ENCODE measurements at places on chromosomes 6 and 20.

- DNase-seq = peak; percentile 31
Measured at GRCh38 chr6:137025786-137026730, 18.7 kb downstream of the IL20RA start.

- DNase-seq = no peak
Measured at GRCh38 chr6:150720774-150721233, 121.1 kb downstream of the PLEKHG1 start.

- no peak for DNase-seq
Measured at GRCh38 chr6:119346936-119347335, 2.6 kb downstream of the MAN1A1 start.

- peak; percentile 83 for DNase-seq
Measured at GRCh38 chr6:34132486-34133185, 13.3 kb downstream of the GRM4 start.

DNA sequence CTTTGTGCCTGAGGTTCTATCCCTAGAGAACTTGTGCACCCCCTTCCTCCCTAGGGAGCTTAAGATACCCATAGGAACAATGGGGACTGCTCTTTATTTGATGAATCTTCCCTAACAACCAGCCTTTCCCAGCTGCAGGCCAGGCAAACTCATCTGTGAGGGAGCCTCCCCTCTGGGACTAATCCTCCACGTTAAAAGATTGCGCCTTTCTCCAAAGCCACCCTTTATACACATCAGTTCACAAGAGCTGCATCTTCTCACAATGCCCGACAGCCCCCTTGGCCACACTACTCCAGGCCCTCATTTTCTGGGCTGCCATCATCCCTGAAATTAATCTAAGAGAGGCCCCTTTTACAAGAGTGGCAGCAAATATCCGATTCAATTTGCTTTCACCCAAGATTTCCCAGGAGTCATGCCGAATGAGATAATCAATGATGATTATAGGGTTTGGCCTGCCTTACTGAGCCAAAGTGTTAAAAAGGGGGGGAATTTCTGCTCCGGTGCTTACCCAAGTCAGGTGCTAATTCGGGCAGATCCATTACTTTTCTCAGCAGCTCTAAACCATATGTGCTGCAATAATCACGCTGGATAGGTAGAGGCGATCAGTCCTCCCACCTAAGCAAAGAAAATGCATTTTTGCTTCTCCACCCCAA lies 336.5 kb downstream of the KIF16B start:
- no peak for DNase-seq

GRCh38 chr6:1834207-1834606 lies 224.5 kb downstream of the FOXC1 start:
- DNase-seq = no peak

GRCh38 chr6:157525292-157525889 lies 144.4 kb downstream of the ZDHHC14 start:
- no peak for DNase-seq

- DNase-seq = no peak
Measured at GRCh38 chr6:71892641-71893040, 6.3 kb downstream of the RIMS1 start.

DNA sequence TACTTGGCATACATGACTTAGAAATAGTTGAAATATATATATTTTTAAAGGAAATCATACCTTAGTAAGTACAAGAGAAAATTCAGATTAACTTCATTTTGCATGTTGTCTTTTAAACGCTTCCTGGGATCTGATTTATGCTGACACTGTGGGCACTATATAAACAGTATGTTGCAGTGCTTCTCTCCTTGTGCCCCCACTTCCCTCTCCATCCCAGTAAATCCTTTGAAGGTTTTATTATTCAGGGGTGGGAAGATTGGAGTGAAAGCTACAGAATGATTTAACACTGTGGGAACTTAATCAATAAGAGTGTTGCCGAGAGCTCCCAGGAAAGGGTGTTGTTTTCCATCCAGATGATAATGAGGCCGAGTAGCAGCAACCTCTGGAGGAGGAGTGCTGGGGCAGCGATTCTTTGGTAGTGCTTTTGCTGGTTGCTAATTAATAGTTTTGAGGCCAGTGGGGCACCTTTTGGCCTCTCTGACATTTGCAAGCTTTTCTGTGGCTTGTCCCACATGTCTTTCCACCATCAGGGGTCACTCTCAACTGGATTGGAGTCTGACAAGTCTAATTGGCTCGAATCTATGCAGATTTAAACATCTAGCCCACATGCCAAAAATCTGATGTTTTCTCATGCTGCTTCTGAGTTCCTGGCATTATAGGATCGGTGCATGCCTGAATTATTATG lies 183.0 kb upstream of the MMS22L start:
- DNase-seq = no peak

DNA sequence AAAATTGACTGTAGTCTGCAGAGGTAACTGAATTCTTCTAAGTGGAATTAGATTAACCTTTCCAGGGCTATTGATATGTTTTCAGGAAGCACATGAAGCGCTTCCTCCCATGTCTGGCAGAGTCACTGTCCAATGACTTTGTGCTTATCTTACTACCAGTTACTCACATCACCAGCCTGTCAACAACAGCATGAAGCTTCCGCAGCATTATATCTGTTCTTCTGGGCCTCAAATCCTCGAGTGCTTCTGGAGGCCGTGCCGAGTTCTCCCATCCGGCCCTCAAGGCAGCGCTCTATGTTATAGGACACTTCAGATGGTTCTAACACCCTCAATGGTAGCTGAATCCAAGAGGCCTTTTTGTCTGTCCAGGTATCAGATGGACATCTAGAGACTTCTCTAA lies 33.2 kb downstream of the PSMG4 start:
- DNase-seq = no peak

GRCh38 chr6:33983109-33983716 lies 162.7 kb downstream of the GRM4 start:
- peak; percentile 63 for DNase-seq

- DNase-seq = no peak
Measured at GRCh38 chr20:24361541-24361940, 107.9 kb upstream of the SYNDIG1 start.

- DNase-seq = no peak
Measured at GRCh38 chr20:19387251-19387650, 174.8 kb downstream of the SLC24A3 start.

All from stomach (tissue), 19 donors.